NCI-H1092 (cell line): ENCODE measurements at places on chromosomes 2 and 18.

GRCh38 chr2:14631406-14632040 is 994 bp upstream of the LRATD1 start:
- no peak for DNase-seq

DNA sequence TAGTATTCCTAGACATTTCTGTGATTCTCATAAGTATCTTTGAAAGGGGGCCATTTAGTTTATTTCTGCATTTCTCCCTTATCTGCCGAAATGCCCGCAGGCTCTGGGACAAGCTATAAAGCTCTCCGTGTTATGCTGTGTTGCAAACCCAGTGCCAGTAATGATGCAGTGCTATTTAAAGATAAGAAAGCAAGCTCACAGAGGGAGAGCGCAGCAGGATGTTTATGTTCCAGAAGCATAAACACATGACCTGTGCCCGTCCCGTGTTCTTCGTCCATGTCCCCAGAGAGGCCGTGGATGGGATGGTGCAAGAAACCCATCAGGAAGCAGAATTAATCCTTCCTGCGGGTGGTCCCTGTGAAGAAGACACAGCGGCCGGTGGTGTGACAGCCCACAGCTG is 99.4 kb downstream of the NEDD4L start:
- DNase-seq, result no peak

DNA sequence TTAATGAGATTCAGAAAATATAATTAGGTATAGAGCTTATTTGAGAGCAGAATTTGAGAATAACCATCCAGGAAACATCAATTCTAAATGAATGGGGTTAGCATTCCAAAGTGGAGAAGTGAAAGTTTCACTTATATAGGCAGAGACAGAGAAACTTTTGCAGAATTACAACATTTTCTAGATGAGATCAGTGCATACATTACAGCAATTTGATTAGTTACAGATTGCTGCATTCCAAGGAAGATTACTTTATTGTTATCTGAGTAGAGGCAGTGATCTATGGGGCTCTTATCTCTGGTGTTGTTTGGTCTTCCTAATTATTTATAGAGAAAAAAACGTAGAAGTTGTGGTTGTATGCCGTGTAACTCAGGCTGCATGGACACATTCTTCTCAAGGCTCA is 373.8 kb upstream of the SYT4 start:
- DNase-seq, result no peak

DNA sequence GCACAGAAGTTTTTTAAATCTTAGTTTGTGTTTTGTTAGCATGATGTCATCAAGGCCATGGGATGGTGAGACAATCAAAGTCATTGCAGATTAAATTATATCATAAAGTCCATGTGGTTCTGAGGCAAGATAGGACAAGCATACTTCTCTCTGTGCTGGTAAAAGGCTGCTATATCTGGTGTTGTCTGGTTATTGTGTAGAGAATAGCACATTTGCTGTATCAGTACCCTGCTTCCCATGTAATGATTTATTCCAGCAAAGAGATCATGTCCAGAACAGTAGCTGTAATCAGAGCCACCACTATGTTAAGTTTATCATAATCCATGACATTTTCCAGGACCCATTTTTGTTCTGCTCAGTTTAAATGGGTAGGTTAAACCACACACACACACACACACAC is 123.0 kb downstream of the TTC27 start:
- DNase-seq, result no peak

GRCh38 chr2:7976206-7976605 is 705.6 kb upstream of the ID2 start:
- DNase-seq, result no peak

- no peak for DNase-seq
Measured at GRCh38 chr2:37402636-37403035, 58.2 kb downstream of the QPCT start.
